GM23248 (cell line): ENCODE measurements at places on chromosomes 16 and 17. TPM values are rescaled to one million over a fixed set of nuclear protein-coding genes. Genes with fewer than 3 reads are reported as not detected.

DNA sequence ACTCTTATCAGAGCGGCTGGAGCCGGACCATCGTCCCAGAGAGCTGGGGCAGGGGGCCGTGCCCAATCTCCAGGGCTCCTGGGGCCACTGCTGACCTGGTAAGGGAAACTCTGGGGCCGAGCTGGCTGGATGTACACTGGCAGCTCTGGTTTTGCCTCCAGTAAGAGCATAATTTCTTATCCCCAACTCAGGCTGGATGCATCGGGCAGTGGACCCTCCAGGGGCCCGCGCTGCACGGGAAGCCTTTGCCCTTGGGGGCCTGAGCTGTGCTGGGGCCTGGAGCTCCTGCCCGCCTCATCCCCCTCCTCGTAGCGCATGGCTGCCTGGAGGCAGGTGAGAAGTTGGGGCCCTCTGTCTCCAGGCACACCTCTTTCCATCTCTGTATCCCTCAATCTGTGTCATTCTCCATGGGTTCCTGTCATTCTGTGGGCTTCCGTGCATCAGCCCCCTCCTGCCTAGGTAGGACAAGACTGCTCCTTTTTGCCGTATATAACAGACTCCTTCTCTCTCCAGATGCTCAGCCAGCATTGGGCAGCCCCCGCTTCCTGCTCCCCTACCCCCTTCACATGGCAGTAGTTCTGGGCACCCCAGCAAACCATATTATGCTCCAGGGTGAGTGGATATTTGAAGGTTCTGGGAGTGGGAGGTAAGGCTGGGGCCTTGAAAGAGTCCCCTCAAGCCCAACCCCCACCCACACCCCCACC, 9.4 kb upstream of the TMEM88 start:
- no peak for DNase-seq

DNA sequence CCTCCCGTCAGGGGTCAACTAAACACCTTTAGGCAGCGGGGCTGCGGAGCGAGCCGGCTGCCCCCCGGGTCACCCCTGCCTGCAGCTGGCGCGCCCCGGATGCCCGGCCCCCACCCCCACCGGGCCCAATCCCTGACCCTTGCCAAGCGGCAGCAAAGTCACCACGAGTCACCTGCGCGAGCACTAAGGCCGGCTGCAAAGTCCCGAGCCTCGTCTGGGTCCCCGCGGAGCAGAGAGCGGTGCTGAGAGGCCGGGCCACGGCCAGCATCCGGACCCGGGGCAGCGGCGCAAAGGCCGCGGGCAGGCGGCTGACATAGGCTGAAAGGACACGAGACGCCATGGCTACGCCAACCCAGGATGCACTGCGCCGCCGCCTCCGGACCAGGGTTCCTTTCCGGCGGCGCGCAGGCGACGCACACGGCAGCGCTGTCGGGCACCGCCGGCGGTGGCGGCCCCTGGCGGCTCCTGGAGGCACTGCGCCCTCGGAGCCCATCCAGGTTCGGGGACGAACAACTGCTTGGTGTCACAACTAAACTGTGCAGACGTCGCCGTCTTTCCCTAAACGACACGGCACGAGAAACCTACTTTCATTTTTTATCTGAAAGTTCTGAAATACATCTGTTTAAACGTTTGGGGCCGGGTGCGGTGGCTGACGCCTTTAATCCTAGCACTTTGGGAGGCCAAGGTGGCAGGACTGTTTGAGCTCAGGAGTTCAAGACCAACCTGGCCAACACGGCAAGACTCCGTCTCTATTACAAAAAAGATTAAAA, at the start of gene NDUFAB1:
Gene NDUFAB1, minus strand, starts transcription at position 366 of the 770 bp plus-strand sequence. Its CDS starts 26 bp downstream, at position 340.
- peak; percentile 97 for DNase-seq

GRCh38 chr17:44928136-44928535, 12.8 kb upstream of the GFAP start:
- DNase-seq, result no peak

DNA sequence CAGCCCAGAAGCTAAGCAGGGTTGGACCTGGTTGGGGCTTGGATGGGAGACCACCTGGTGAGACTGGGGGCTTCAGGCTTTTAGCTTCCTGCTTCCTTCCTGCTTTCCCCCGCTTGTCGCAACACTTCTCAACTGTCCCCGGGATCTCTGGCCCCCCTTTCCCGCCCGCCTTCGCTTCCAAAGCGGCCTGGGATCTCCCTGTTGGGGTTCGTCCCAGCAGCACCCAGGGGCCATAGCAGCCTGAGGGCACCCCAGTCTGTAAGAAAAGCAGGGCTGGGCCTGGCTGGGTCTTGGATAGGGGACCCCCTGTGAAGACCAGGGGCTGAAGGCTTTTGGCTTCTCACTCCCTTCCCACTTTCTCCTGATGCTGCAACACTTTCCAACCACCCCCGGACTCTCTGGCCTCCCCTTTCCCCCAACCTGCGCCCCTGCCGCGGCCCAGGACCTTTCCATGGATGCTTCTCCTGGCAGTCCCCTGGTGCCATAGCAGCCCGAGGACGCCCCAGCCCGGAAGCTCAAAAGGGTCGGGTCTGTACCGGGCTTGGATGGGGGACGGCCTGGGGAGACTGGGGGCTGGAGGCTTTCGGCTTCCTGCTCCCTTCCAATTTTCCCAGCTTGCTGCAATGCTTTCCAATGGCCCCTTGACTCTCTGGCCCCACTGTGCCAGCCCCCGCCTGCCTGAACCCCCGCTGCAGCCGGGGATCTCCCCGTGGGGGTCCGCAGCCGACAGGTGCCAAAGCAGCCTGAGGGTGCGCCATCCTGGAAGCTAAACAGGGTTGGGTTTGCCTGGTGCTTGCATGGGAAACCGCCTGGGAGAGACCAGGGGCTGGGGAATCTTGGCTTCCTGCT, 2276.2 kb downstream of the TP53TG3F start:
- no peak for DNase-seq

DNA sequence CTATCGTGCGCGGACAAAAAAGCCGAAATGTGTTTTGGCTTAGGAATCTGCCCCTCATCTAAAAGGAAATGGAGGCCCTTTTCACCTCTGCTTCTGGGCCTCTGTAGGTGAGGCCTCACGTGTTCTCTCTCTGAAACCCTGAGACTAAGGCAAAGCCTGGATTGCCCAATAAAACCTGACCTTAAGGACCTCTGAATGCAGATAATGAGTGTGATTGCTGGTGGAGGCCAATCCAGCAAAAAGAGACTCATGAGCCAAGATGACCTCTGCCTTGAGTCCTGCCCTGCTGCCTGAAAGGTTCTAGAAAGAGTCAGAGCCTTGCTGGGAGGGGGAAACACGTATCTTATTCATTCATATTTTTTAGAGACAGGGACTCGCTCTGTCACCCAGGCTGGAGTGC, 44.5 kb upstream of the ABR start:
- no peak for DNase-seq

DNA sequence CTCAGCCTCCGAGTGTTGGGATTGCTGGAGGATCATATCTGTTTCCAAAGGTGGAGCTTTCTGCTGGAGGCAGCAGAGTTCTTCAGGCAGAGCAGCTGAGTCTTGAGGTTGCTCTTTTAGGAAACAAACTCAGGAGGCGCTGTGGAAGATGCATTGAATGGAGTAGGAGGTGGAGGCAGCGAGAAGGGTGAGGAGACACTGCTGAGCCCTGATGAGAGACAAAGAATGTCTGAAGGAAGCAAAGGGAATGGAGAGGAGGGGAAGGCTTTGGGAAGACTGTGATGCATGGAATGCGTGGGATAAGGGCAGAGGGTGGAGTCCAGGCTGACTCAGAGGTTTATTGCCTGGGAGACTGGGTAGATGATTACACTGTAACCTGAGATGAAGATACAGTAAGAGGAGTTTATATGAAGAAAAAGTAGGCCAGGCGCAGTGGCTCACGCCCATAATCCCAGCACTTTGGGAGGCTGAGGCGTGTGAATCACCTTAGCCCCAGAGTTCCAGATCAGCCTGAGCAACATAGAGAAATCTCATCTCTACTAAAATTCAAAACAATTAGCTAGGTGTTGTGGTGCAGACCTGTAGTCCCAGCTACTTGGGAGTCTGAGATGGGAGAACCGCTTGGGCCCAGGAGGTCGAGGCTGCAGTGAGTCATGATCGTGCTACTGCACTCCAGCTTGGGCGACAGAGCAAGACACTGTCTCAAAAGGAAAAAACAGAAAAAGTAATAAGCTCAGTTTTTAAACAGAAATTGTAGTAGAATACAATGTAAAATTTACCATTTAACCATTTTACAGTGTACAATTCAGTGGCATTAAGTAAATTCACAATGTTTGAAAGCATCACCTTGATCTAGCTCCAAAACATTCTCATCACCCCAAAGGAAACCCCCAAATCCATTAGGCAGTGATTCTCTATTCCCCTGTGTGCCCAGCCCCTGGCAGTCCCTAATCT, 17.8 kb upstream of the TMEM219 start:
- peak; percentile 98 for DNase-seq

DNA sequence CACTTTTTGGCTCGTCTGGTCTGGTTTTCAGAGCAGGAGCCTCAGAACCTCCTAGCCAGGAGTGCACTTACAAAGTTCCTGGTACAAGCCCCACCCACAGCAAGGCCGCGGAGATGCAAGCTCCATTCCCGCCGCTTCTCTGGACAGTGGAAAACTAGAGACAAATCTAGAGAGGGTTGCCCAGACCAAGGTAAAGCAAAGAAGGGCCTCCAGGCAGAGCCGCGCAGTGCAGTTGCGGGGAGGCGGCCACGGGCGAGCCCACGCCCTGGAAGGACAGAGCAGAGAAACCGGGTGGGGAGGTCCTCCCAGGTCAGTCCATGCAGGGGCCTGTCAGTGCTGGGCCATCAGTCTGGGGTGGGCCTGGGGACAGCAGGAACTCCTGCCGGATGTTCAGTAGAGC, 11.0 kb upstream of the OSGIN1 start:
- DNase-seq, result no peak

GRCh38 chr17:74592087-74592990, at the start of gene CD300LD:
TSS of gene CD300LD (minus strand) at chr17:74592283. CDS start at chr17:74592202, 81 bp downstream.
- DNase-seq, result no peak

- DNase-seq, result peak; percentile 96
Observed at GRCh38 chr17:65131946-65132345, 5.2 kb upstream of the RGS9 start.

- DNase-seq, result no peak
Observed at GRCh38 chr17:263773-264172, 82.3 kb upstream of the DOC2B start.

GRCh38 chr16:57826706-57827625, 24.7 kb upstream of the KIFC3 start:
- peak; percentile 16 for DNase-seq

DNA sequence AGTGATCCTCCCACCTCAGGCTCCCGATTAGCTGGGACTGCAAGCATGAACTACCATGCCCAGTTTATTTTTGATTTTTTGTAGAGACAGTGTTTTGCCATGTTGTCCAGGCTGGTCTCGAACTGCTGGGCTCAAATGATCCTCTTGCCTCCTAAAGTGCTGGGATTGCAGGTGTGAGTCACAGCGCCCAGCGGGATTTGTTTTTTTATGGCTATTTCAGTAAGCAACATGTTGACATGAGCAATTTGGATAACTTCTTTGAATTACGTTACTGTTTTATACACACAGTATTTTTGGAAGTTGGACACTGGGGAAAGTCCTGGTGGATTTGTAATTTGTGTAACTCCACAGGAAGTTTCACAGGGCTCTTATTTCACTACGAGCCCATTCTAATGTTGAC, 18.5 kb upstream of the RHOT1 start:
- no peak for DNase-seq

GRCh38 chr16:48862087-48862532, 252.1 kb upstream of the N4BP1 start:
- peak; percentile 53 for DNase-seq

DNA sequence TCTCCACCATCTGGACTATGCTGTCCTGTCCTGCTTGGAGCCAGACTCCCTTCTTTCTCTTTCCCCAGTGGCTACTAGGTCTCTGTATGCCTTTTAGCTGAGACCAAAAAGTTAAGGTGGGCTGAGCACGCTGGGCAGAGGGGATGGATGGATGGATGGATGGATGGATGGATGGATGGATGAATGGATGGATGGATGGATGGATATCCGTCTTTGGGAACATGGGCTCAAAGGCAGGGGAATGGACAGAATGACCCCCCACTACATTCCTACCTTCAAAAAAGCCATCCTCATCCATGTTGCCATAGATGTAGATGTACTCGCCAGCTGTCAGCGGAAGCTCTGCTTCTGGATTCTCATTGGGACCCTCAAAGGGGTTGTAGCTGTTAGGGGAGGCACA, 12.8 kb downstream of the TSPOAP1 start:
- DNase-seq, result no peak

- no peak for DNase-seq
Observed at GRCh38 chr17:78919861-78920450, 5.2 kb downstream of the TIMP2 start.

CCL23 gene
- total RNA-seq, result not detected in 2 replicates

ALOX15B gene
- total RNA-seq, result not detected in 2 replicates

RNF40 gene
- 97.9 and 99.0 TPM in 2 replicates for total RNA-seq

COX6A2 gene
- total RNA-seq, result not detected in 2 replicates

TMEM106A gene
- total RNA-seq, result 10.2 and 15.4 TPM in 2 replicates

PDF gene
- 12.3 and 21.5 TPM in 2 replicates for total RNA-seq

CLEC18A gene
- 0.43 TPM in 1 of 2 replicates, not detected in the other for total RNA-seq

CD300A gene
- total RNA-seq, result not detected in 2 replicates

SLC25A39 gene
- 96.1 and 118 TPM in 2 replicates for total RNA-seq

HOXB4 gene
- 2.2 and 3.3 TPM in 2 replicates for total RNA-seq
